Naive B cell (primary cell): ENCODE measurements at places on chromosomes 5 and 9.

- no peak for DNase-seq
- no peak overlapping the region for H3K4me3 ChIP-seq
- peaks cover 2% of the 10 kb centered on the region for H3K4me1 ChIP-seq
- peaks cover 36% of the 10 kb centered on the region for H3K27me3 ChIP-seq
- H3K27ac ChIP-seq, result no peak overlapping the region
- no peaks in the 10 kb centered on the region for H3K36me3 ChIP-seq
These were observed 21.0 kb upstream of the UBE2QL1 start for GRCh38 chr5:6427694-6428093.

GRCh38 chr9:96034553-96035122 lies 159.1 kb downstream of the ERCC6L2 start:
- H3K36me3 ChIP-seq, result peaks cover 22% of the 10 kb centered on the region
- H3K27me3 ChIP-seq, result peaks cover 17% of the 10 kb centered on the region
- no peak overlapping the region for H3K27ac ChIP-seq
- no peak overlapping the region for H3K4me3 ChIP-seq
- H3K4me1 ChIP-seq, result no peaks in the 10 kb centered on the region
- DNase-seq, result no peak

DNA sequence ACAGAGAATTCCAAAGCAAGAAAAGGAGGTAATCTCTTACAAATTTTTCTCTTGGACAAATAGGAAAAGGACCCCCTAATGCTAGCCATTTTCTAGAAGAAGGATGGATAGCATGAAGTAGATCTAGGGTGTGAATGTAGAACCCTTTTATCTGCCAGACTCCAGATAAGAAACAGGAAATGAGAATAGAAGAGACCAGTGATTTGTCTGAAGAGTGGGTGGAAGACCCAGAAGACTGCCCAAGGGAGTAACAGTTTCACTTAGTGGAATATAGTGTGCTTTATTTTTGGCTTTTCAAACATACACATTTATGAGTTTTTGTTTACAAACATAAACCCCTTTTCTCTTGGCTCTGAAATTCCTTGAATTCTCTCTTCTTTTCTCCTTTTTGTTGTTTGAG lies 25.0 kb downstream of the ECM2 start:
- no peak overlapping the region for H3K4me3 ChIP-seq
- no peak overlapping the region for H3K27ac ChIP-seq
- no peaks in the 10 kb centered on the region for H3K27me3 ChIP-seq
- no peak for DNase-seq

- no peak overlapping the region for H3K4me3 ChIP-seq
- H3K27me3 ChIP-seq, result no peaks in the 10 kb centered on the region
- DNase-seq, result no peak
These were observed 201.1 kb upstream of the CHD1 start for GRCh38 chr5:99129768-99130501.

GRCh38 chr5:2989517-2989916 lies 238.0 kb upstream of the IRX2 start:
- no peak overlapping the region for H3K4me3 ChIP-seq

DNA sequence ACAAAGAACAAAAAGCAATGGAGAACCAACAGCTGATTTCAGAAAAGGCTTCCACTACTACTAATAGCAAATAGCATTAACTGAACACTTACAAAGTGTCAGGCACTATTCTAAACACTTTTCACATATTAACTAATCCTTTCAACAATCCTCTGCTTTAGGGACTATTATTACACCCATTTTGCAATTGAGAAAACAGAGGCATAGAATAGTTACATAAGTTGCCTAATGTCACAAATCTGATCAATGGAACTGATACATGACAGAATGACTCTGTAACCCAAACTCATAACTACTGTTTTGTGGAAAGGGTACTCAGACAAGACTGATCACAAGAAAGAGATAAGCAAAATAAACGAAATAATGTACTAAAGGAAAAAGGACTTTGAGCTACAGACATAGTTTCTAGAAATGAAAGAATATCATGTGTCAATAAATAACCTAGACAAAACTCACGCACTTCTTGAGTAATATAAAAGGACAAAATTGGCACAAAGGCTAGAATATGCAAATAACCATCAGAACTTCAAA lies 31.3 kb downstream of the ABHD17B start:
- no peaks in the 10 kb centered on the region for H3K27me3 ChIP-seq
- H3K4me1 ChIP-seq, result peaks cover 33% of the 10 kb centered on the region
- peaks cover 59% of the 10 kb centered on the region for H3K36me3 ChIP-seq
- DNase-seq, result no peak
- H3K27ac ChIP-seq, result no peak overlapping the region

DNA sequence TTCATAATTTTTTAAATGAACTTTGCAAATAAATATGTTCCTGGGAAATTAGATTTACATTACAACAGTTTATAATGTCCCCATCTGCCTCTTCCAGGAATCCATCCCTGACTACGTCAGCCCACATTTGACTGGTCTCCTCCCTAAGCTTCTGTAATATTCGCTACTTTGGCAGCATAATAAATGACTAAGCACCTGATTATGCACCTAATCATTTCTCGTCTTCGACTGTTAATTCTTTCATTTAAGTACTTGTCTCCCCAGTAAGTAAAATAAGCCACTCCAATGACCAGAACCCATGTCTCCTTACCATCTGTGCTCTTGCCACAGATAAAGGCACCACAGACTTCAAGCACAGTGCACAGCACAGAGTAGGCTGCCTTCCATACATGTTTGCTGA lies 122.7 kb downstream of the DENND1A start:
- DNase-seq, result no peak
- no peak overlapping the region for H3K27ac ChIP-seq
- no peaks in the 10 kb centered on the region for H3K36me3 ChIP-seq
- H3K4me3 ChIP-seq, result no peak overlapping the region
- no peaks in the 10 kb centered on the region for H3K27me3 ChIP-seq

- no peak overlapping the region for H3K27ac ChIP-seq
- H3K27me3 ChIP-seq, result no peaks in the 10 kb centered on the region
- DNase-seq, result no peak
- no peak overlapping the region for H3K4me3 ChIP-seq
- no peaks in the 10 kb centered on the region for H3K36me3 ChIP-seq
These were observed 49.2 kb downstream of the IRX2 start for GRCh38 chr5:2702096-2702879.

GRCh38 chr9:91905991-91906469 lies 44.0 kb downstream of the ROR2 start:
- H3K4me3 ChIP-seq, result no peak overlapping the region
- no peaks in the 10 kb centered on the region for H3K4me1 ChIP-seq
- no peak for DNase-seq
- H3K27me3 ChIP-seq, result no peaks in the 10 kb centered on the region

DNA sequence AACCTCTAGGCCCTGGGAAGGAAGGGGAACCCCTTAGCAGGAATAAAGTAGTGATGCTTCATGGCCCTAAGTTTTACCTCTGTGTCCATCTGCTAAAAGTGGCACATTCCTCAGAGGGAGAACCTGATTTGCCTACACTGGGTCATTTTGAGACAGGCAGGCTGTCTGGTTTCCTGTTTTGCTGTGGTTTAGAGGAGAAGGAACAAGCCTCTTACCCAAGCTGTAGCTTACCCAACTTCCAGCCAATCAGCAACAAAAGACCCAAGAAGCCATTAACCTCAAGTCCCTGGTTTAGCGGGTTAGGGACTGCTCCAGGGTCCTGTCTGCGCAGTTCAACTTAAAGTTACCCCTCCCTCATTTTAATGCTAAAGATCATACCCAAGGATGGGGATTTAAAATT lies 411.0 kb downstream of the MAT2B start:
- peak; percentile 83 for DNase-seq
- peaks cover 6% of the 10 kb centered on the region for H3K36me3 ChIP-seq
- no peaks in the 10 kb centered on the region for H3K27me3 ChIP-seq
- H3K4me3 ChIP-seq, result peak overlapping the region; percentile 93
- H3K4me1 ChIP-seq, result peaks cover 81% of the 10 kb centered on the region

DNA sequence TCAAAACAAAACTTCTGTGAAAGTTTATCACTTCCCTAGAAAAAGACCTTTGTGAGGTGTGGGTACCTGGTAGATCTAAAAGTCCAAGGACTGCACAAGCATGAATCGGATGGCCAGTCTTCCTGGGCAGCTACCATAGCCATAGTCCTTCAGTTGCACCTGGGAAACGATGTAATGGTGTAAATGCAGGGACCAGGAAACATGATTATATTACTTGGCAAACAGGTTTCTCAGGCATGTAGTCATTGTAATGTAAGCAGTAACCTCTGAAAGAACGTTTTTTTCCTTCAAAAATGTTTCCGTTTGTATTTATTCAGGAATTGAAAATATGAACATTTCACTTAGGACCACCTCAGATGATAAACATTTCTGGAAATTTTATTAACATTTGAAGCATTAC lies 433.4 kb downstream of the DTWD2 start:
- peaks cover 7% of the 10 kb centered on the region for H3K27me3 ChIP-seq
- H3K27ac ChIP-seq, result no peak overlapping the region
- no peak for DNase-seq
- no peak overlapping the region for H3K4me3 ChIP-seq
- no peaks in the 10 kb centered on the region for H3K36me3 ChIP-seq
- no peaks in the 10 kb centered on the region for H3K4me1 ChIP-seq
